WTC11 (cell line): ENCODE measurements at places on chromosomes 2 and 18. TPM values are rescaled to one million over a fixed set of nuclear protein-coding genes. Genes with fewer than 3 reads are reported as not detected.

Gene REG3G
- total RNA-seq = 0.20 to 0.39 TPM (median 0.30 TPM) in 3 replicates

Gene TRABD2A
- 7.1 to 12.1 TPM (median 7.5 TPM) in 3 replicates for total RNA-seq

Gene MAL
- total RNA-seq = 0.22 to 0.39 TPM in 2 of 3 replicates, not detected in the other

Gene SLC4A3
- total RNA-seq = 7.8 to 9.9 TPM (median 8.7 TPM) in 3 replicates

Gene GPR39
- 0.74 to 1.2 TPM (median 0.85 TPM) in 3 replicates for total RNA-seq

Gene ZNG1B
- total RNA-seq = 35.2 to 41.7 TPM (median 38.3 TPM) in 3 replicates

Gene SERPINB3
- total RNA-seq = 0.11 to 0.22 TPM in 2 of 3 replicates, not detected in the other

Gene TLX2
- total RNA-seq = 0.18 to 0.39 TPM (median 0.26 TPM) in 3 replicates

Gene UGT1A4
- 0.14 to 0.22 TPM in 2 of 3 replicates, not detected in the other for total RNA-seq

Gene SIX2
- 1.2 to 1.7 TPM (median 1.5 TPM) in 3 replicates for total RNA-seq

Gene SCYGR4
- total RNA-seq = not detected in 3 replicates

GRCh38 chr2:138500592-138501424, 762 bp upstream of the SPOPL start:
- peaks cover 37% of the 10 kb centered on the region for H3K4me1 ChIP-seq
- peak overlapping the region; percentile 79 for H3K4me3 ChIP-seq
- H3K27me3 ChIP-seq = no peaks in the 10 kb centered on the region
- no peak for DNase-seq
- H3K27ac ChIP-seq = peak overlapping the region; percentile 93

DNA sequence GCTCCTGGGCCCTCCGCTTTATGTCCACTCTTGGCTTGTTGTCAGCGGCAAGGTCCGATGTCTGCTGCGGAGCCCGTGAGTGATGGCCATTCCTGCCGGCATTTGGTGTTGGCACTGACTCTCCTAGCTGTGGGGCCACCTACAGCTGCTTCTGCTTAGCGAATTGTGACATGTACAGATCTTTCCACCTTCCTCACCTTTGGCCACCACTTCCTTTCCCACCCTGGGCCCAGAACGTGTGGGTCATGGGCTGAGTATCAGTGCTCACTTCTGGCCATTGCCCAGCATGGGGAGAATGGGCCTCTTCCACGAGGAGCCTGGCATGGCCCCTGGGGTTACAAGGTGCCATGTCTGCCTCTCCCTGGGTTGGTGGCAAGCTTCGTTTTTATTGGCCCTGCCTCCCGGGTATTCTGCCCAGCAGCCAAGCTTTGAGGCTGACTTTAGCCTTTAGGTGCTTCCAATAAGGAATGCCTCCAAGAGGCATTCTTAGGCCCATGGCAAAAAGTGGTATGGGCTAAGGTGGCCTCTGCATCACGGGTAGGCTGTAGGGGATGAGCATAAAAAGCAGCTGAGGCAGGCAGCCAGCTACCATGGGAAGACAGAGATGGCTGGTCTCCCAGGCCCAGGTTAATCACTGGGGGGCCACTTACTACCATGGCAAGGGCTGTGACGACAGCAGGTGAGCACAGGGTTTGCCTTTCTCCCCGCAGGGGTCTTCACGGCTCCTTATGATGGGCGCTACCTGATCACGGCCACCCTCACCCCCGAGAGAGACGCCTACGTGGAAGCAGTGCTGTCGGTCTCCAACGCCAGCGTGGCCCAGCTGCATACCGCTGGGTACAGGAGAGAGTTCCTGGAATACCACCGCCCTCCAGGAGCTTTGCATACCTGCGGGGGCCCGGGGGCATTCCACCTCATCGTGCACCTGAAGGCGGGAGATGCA, 65.8 kb downstream of the EMILIN2 start:
- no peak for DNase-seq
- H3K36me3 ChIP-seq = peaks cover 52% of the 10 kb centered on the region
- no peak overlapping the region for H3K4me3 ChIP-seq
- peaks cover 40% of the 10 kb centered on the region for H3K4me1 ChIP-seq
- H3K27ac ChIP-seq = no peak overlapping the region

DNA sequence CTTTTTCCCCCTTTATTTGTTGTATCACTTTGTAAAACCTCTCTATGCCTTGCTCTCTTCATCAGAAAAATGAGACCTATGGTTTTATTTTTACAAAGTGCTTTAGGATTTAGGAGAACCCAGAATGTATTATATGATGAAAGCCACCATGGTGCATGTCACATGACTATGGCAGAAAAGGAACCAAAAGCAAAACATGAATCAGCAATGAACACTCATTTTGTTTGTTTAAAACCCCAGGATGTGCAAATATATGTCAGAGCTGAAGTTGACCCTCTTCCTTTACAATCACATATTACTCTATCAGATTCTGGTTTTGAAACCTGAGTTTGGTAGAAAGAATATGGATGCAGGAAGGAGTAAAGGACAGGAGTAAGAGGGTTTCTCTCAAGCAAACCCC, 70.0 kb downstream of the FIGN start:
- H3K36me3 ChIP-seq = peaks cover 3% of the 10 kb centered on the region
- H3K4me3 ChIP-seq = no peak overlapping the region
- no peak overlapping the region for H3K27ac ChIP-seq
- peaks cover 42% of the 10 kb centered on the region for H3K4me1 ChIP-seq
- H3K27me3 ChIP-seq = no peaks in the 10 kb centered on the region

GRCh38 chr18:48531908-48532307, 6.9 kb upstream of the CTIF start:
- peaks cover 17% of the 10 kb centered on the region for H3K4me1 ChIP-seq
- H3K36me3 ChIP-seq = no peaks in the 10 kb centered on the region
- DNase-seq = no peak
- peaks cover 2% of the 10 kb centered on the region for H3K27me3 ChIP-seq

GRCh38 chr2:120887320-120887697, 151.6 kb downstream of the GLI2 start:
- H3K36me3 ChIP-seq = no peaks in the 10 kb centered on the region; the same call in 1 of the 2 replicates
- H3K27me3 ChIP-seq = no peaks in the 10 kb centered on the region

DNA sequence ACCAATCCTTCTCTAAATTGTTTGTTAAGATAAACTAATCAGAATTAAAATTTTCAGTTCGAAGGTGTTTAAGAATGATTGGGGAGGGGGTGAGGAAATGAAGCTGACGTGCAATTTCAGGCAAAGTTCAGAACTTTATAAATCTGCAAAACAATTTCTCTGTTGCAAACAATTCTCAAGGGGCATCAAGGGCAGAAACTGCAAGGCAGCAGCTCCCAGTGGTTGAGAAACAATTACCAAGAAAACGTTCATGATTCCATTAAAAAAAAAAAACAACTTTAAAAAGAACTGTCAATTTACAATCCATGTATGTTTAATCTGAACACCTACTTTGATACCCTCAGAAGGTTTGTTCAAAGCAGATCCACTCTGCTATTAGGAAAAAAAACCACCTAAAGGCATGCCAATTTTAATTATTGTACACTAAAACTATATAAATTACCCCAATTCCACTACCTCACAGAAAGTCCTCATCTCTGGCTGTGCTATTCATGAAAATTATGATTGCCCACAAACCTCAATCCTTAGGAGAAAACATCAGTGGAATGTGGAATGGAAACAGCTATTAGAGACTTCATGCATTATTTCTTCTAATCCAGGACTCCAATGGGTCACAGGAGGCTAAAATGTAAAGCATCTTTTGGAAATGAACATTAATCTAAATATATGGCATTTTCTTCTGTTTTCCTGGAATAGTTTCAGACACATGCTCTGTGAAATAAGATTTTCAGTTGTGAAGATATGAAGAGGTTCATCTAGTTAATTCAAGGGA, 119.9 kb upstream of the ACVR1C start:
- H3K36me3 ChIP-seq = peaks cover 19% of the 10 kb centered on the region
- no peak overlapping the region for H3K4me3 ChIP-seq
- no peak for DNase-seq
- no peak overlapping the region for H3K27ac ChIP-seq

GRCh38 chr2:203802342-203803052, 65.1 kb upstream of the CTLA4 start:
- H3K4me1 ChIP-seq = peaks cover 6% of the 10 kb centered on the region; the same call in 1 of the 2 replicates
- no peak overlapping the region for H3K27ac ChIP-seq
- H3K4me3 ChIP-seq = no peak overlapping the region
- no peaks in the 10 kb centered on the region for H3K27me3 ChIP-seq
- no peaks in the 10 kb centered on the region for H3K36me3 ChIP-seq

GRCh38 chr2:29212009-29212408, 96.8 kb downstream of the CLIP4 start:
- H3K4me3 ChIP-seq = no peak overlapping the region
- DNase-seq = no peak
- H3K4me1 ChIP-seq = peaks cover 17% of the 10 kb centered on the region
- H3K27me3 ChIP-seq = no peaks in the 10 kb centered on the region

GRCh38 chr18:22019193-22019592, 150.2 kb upstream of the GATA6 start:
- no peak overlapping the region for H3K27ac ChIP-seq
- no peaks in the 10 kb centered on the region; the same call in 1 of the 2 replicates for H3K36me3 ChIP-seq
- no peaks in the 10 kb centered on the region for H3K27me3 ChIP-seq
- DNase-seq = no peak
- H3K4me3 ChIP-seq = no peak overlapping the region

DNA sequence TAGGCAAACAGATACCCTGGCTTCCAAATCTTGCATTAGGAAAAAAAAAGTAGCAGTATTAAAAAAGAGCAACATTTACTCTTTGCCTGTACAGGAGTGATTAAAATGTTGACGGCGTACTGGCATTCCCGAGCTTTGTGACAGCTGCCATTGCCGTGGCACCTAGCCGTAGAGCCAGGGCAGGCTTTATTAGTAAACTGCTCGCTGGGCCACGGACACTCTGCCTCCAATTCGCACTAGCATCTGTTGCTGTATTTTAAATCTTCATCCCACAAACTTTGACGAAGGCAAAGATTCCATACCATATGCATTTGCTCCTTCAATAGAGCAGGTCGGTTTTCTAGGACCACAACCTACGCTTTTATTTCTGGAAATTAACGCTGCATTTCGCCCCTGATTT, 44.5 kb upstream of the EPHA4 start:
- no peak overlapping the region for H3K27ac ChIP-seq
- no peaks in the 10 kb centered on the region for H3K27me3 ChIP-seq

DNA sequence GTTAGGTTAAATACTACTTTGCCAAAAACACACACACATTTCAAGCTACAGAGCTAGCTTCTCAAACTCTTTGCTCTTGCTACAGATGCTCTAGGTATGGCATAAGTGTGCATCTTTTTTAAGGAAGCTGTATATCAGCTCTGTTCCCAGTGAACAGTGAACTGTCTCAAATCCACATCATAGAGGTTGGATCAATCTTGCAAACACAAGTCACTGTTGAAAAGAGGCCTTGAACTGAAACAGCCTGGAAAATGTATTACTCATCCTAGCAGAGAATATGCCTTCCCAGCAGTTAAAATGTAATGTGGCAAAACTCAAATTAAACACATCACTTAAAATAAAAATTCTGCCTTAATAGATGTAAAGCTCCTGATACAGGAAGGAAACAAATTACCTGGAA, 151.8 kb downstream of the WDPCP start:
- no peak for DNase-seq
- H3K27me3 ChIP-seq = no peaks in the 10 kb centered on the region
- peaks cover 17% of the 10 kb centered on the region for H3K4me1 ChIP-seq
- H3K4me3 ChIP-seq = no peak overlapping the region
- no peaks in the 10 kb centered on the region for H3K36me3 ChIP-seq

GRCh38 chr2:229715895-229716507, 1.6 kb upstream of the DNER start:
- H3K4me1 ChIP-seq = peaks cover 20% of the 10 kb centered on the region
- H3K36me3 ChIP-seq = no peaks in the 10 kb centered on the region
- no peak overlapping the region for H3K27ac ChIP-seq
- peaks cover 56% of the 10 kb centered on the region for H3K27me3 ChIP-seq

DNA sequence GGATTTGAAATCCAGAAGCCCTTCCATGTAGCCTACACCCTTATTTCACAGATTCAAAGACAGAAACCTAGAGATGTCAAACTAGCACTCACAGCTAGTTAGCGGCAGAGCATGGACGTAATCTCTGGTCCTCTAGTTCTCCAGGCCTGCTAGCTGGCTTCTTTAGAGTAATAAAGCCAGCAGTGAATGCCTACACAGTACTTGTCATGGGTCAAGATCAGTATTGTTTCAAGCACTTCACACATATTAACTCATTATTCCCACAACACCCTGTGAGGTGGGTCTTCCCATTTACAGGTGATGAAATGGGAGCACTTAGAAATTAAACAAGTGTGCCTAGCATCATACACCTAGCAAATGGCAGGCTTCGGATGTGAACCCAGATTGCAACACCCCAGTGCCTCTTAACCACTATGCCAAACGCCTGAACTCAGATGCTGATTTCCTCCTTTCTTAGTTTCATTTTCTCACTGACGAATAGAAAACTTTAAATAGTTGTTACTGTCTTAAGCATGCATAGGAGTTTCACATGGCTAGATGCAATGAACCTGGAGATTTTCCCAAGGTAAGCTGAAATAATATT, 14.5 kb upstream of the ZBTB14 start:
- no peak for DNase-seq
- no peak overlapping the region for H3K4me3 ChIP-seq
- no peaks in the 10 kb centered on the region for H3K36me3 ChIP-seq
- H3K27ac ChIP-seq = no peak overlapping the region
- H3K27me3 ChIP-seq = no peaks in the 10 kb centered on the region; the same call in 1 of the 2 replicates

GRCh38 chr2:102783506-102784183, 21.8 kb downstream of the TMEM182 start:
- no peak for DNase-seq
- H3K27ac ChIP-seq = no peak overlapping the region
- no peak overlapping the region for H3K4me3 ChIP-seq
- peaks cover 29% of the 10 kb centered on the region for H3K4me1 ChIP-seq
- H3K36me3 ChIP-seq = peaks cover 14% of the 10 kb centered on the region

DNA sequence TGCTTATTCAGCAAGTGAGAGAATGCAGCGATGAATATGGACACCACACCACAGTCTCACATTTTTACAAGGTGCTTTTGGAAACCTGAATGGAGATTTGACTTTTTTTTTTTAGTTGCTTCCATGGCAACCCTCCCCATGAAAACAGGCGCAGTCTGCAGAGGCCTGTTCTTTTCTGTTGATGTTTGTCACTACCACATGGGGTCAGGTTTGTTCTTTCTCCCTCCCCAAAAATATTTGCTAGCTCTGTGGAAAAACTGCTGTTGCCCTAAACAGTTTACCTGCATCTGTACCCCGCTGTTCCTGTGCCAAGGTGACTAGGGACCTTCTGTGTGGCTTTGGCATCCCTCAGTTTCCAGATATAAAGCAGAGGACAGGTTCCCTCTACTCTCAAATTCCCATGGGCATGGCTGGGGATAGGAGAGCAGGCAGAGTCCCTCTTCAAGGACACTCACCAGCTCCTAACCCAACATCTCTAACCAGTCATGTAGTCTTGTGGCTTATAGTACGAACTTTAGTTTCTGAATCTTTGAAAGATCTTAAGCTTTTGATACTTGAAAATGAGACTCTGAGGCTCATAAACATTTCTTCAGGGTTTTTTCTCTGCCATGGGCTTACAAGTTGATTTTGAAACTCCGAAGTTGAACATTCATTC, 14.7 kb upstream of the MAPRE2 start:
- no peak for DNase-seq
- no peak overlapping the region for H3K4me3 ChIP-seq
- no peaks in the 10 kb centered on the region for H3K36me3 ChIP-seq
- H3K27ac ChIP-seq = no peak overlapping the region

DNA sequence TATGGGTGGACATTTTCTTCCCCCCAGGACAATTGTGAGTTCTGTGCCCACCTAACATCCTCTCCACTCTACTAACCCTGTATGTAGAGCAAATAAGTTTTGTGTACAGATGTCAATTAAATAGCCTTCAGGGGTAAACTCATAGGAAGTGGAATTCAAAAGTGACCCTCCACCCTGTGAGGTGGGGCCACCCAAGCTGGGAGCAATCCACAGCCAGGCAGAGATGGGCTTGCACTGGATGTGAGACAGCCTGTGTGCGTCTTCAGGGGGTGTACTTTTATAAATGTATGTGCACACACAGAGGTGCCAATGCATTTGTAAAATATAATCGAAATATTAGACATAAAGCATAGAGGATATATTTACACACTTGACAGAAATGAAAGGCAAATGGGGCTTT, 33.1 kb upstream of the ATP6V1B1 start:
- H3K4me3 ChIP-seq = peak overlapping the region; percentile 81; the same call in 1 of the 2 replicates
- peaks cover 58% of the 10 kb centered on the region for H3K4me1 ChIP-seq
- DNase-seq = no peak
- H3K27me3 ChIP-seq = peaks cover 100% of the 10 kb centered on the region
